NCI-H1417 treated with DMSO at 0.1 percent for 48 hours (cell line): ENCODE measurements at places on chromosomes 7 and 10.

- no peak for DNase-seq
Observed at GRCh38 chr7:37987732-37988131, 67.3 kb downstream of the EPDR1 start.

DNA sequence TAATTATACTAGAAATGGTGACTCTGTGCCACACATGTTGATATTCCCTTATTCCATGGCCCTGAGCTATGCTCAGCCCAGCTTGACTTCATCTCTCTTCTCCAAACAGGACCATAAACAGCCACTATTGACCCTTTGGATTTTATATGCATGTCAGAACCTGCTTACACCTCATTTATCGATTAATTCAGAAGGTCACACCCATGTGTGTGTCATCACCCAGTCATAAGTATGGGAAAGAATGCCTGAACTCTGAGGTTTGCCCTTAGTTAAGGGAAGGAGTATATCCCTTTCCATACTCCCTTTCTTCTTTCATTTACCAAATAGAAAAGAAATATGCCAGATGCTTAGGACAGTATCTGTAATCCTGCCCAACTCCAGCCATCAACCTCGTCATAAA lies 602.3 kb downstream of the SORCS3 start:
- DNase-seq = no peak

DNA sequence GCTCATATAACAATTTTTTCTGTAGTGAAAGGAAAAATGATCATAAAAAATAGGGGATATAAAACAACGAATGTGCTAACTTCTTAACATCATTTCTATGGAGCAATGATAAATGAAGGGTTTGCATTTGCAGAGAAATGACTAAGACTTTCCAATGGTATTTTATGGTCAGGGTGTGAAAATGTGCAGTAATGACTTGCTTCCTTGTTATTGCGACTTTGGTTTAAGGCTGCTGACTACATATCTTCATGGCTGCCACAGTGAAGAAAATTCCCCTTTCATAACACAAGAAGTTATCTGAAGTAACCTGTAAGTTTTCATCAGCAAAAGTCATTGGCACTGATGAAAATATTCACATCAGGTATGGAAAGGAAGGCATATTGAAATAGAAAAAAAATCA lies 166.1 kb upstream of the NRG3 start:
- no peak for DNase-seq

- DNase-seq = no peak
Observed at GRCh38 chr10:44977287-44978212, 1.1 kb downstream of the DEPP1 start.
